Umbilical cord (tissue), 2 donors: ENCODE measurements at places on chromosomes 1 and 21.
A peak's percentile ranks its signal among the peaks of the same experiment; 100 is the strongest.

GRCh38 chr1:184082541-184083415, 31.2 kb downstream of the TSEN15 start:
- DNase-seq = peak; percentile 38

DNA sequence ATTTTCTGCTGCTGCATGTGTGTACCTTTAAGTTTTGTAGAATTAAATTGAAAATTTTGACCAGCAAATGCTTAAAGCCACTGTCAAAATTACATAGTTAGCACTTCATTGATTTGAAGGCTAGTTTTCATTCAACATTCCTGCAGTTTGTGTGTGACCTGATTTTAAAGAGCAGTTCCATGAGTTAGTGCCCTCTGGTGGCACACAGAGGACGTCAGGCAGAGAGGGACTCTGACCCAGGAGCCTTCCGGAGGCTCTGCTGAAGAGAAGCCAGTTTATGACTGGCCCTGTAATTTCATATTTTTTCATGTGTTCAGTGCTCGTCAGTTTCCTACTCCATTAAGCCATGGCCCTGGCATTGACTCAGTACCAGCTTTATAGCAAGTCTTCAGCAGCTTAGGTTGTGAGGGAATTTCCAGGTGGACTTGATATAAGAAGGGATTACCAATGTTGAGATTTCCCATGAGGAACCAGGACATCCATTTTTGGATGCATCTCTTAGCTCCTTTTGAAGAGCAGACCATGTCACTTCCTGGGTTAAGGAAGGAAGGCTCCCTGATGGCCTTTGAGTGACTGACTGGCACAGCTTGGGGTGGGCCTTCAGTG, 104.7 kb downstream of the CAMTA1 start:
- DNase-seq = peak; percentile 56

- DNase-seq = no peak
These were observed 48.8 kb upstream of the RAP1A start for GRCh38 chr1:111570781-111571181.

DNA sequence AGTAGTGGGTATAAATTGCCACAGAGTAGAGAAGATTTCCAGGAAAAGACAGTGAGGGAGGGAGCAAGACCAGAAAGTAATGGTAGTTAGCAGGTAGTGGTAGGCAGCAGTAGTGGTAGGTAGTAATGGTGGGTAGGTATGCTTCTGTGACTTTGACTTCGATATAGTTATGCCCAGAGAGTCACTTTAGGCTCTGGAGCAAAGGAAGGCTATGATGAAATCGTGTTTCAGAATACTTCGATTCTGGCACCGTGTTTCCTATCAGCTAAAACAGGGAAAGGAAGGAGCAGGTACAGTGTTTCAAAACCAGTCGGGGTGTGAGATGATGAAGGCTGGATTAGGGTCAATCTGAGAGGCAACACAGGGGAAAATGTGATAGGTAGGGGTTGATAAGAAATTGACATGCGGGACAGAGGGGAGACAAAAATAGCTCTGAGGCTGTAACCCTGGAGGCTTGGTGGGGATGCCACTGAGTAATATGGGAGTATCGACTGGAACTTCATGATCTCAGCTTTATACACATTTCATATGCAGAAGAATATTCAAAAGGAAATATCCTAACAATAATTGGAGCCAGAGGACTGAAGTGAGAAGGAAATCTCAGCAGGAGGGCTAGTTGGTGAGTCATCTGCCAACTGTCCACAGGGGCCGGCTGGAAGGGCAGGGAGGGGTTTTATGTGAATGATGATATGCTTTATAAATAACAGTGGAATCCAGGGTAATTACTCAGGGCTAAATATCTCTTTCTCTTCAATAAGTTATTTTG, 25.2 kb upstream of the TRIM45 start:
- DNase-seq = peak; percentile 23

DNA sequence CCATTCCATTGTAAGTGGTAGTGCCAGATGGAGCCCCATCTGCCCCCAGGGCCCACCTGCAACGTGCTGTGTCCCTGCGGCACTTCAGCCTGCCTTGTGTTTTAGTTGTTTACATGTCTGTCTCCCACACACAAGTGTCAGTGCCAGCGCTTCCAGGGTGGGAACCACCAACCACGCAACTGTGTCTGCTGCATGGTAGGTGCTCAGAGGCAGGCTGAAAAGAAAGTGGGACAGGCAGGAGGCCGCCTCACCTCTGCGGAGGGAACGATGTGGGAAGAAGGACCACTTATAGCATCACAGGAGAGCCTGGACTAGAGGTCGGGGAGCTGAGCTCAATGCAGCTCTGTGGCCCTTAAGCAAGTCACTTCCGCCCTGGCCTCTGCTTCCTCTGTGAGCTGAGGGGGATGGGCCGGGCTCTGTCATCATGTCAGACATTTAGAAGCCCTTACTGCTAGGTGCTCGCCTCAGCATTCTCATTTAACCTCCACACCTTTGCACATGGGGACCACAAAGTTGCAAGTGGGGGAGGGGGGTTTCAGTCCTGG, 17.9 kb downstream of the SLC9A1 start:
- DNase-seq = no peak

DNA sequence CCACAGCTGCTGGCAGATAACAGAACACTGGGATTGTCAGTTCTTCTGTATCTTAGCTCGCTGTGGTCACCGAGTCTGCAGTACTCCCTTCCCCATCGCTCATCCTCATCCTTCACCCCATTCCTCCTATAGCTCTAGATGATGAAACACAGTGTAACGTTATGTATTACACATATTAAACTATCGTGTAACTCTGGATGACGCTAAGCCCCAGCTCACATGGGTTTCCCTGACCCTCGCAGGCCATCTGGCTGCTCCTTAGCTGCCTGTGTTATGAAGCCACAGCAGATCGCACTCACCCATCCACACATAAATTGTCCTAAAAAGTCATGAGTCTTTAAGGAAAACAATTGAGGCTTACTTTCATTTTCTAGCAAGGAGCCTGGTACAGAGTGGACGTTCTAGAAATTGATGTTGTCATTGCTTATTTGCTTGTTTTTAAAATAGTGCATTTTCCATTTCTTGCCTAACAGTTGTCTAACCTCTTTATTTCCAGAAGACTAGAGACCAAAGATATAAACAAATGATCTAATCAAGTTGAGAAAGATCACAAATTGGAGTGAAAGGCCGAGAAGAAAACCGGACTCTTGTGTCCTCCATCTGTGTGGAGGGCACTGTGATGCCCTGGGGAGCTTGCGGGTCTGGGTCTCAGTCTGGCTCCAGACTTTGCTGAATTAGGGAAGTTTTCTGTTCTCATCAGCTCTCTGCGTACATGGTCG, 24.3 kb upstream of the PCP4 start:
- peak; percentile 24 for DNase-seq

GRCh38 chr1:21574466-21575151, 65.4 kb downstream of the ALPL start:
- no peak for DNase-seq

GRCh38 chr1:207486198-207486597, 9.8 kb upstream of the CR1 start:
- no peak for DNase-seq

DNA sequence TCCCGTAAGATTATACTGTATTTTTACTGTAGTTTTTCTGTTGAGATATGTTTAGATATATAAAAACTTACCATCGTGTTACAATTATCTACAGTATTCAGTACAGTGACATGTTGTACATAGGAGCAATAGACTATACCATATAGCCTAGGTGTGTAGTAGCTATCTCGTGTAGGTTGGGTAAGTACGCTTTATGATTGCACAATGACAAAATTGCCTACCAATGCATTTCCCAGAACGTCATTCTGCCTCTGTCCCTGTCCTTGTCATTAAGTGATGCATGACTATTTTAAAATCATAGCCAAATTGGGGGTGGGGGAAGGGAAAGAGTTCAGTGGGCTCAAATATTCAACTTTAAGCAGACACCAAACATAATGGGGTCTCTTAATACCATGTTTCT, 233.8 kb upstream of the TMEM51 start:
- no peak for DNase-seq

DNA sequence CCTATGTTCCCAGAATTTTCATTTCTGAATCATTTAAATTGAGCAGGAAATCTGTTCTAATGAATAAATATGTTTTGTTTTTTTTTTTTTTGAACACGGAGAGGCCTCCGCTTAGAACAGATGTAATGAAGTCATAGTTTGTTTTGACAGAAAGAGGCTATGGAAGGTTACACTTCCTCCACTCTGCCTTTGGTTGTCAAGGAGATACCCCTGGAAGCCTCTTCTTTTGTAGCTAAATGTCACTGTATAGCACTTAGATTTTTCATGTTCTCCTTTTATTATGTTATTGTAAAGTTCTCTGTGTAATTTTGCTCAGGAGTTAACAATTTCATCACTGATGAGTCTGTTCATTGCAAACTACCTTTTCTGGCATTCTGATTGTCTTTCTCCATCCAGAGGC, 22.7 kb upstream of the GNG12 start:
- DNase-seq = no peak

DNA sequence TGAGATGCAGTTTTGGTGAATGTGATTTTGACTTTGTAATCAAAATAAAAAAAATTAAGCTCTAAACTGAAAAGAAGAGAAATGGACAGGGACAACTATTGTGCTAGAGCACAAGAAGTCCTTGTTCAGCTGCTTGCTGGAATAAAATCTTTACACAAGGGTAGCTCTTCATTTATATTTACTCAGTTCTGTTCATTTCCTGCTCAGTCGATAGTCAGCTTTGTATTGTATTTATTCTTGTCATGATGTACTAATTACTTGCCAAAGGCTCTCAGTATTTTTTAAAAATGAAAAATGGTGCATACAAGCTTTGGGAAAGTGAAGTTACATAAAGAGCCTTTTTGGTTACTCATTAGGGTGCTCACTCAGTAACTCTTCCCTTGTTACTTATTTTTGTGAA, 17.8 kb downstream of the F5 start:
- DNase-seq = no peak

GRCh38 chr1:82829527-82829926, 1028.8 kb downstream of the ADGRL2 start:
- no peak for DNase-seq

- DNase-seq = no peak
These were observed 246.7 kb downstream of the MRPL39 start for GRCh38 chr21:25360593-25360992.

- no peak for DNase-seq
These were observed 28.5 kb downstream of the CAMK1G start for GRCh38 chr1:209611771-209612570.

DNA sequence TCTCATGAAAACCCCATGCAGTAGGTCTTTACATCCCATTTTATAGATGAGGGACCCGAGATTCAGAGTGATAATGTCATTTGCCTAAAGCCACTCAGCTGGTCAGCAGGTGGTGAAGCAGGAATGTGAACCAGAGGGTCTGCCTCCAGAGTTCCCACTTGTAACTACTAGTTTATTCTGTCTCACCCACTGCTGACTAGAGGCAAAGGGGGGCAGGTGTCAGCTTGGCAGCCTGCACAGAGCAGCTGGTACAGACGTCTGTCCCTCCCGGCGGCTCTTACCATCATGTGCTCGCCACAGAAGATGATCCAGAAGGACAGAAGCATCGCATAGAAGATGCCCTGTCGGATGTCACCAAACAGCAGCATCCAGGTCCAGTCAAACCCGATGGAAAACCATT, 82.4 kb downstream of the WLS start:
- no peak for DNase-seq

- no peak for DNase-seq
These were observed 15.1 kb downstream of the FAAP20 start for GRCh38 chr1:2179283-2180013.

DNA sequence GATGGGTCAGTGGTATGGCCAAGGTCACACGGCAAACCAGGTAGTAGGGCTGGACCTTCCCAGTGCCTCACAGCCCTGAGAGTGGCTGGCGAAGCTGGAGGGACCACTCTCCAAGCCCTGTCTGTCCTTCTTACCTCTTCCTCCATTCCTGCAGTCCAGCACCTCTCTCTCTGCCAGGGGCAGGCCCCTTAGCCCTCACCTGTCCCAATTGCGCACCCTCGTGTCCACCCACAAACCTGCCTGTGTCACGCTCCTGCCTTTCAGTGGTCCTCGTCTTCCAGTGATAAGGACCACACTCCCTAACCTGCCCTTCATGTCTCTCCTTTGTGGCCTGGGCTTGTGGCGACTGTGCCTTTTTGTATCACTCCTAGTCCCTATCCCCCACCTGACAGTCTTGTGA, 3.4 kb downstream of the PODN start:
- DNase-seq = no peak

DNA sequence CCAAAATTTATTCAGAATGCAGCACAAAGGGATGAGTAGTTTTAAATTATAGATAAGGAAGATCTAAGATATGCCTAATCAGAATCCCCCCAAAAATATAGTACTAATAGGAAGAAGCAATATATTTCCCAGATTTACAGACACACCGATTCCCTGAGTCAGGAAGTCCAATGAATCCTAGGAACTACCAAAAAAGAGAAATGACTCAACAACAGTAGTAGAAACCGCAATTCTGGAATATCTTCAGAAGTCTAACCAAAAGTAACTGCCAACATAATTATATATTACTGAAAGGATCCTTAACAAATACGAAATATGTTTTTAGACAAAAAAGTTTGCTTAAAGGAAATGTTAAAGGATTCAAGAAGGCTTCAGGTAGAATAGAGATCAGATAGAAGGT, 10.3 kb downstream of the AHCTF1 start:
- no peak for DNase-seq

DNA sequence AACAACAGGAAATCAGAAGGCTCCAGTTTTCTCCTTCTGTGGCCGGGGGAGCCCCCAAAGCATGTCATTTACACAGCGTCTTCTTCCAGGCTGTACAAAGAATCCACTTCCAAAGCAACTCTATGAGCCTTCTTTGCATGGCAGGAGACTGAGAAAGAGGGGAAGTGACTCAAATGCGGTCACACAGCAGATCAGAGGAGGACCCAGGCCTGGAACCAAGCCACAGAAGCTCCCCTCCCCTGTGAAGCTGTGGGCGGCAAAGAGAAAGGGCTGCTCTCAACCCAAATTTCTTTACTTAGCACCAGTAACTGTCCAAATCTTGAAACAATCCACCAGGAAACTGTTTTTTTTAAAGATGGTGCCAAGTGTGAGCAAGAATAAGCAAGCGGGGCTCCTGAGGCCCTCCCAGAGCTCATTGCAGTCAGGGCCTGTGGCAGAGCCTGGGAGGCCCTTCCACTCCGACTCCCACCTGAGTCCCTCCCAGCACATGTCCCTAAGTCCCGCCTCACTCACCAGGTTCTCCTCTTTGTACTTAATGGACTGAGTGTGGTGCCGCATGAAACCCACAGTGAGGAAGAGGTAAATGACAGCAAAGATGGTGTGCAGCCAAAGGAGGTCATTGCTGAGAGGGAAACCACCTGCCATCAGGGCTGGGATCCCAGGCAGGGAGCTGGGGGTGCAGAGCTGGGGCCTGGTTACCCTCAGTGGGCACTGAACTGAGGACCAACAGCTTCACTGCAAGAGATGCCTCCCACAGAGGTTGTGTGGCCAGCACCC, 15.9 kb downstream of the TMEM63A start:
- no peak for DNase-seq

- no peak for DNase-seq
These were observed 45.2 kb downstream of the PTPRU start for GRCh38 chr1:29281571-29281970.

GRCh38 chr1:185322636-185323035, 5.6 kb upstream of the IVNS1ABP start:
- DNase-seq = no peak

- DNase-seq = no peak
These were observed 44.6 kb downstream of the RHBG start for GRCh38 chr1:156413391-156414246.
